Stimulated activated CD4-positive, alpha-beta T cell treated with anti-CD3 and anti-CD28 coated beads, TNF-alpha, amount 100 ng/mL, for 24 hours (primary cell): ENCODE measurements at places on chromosomes 4 and X.

DNA sequence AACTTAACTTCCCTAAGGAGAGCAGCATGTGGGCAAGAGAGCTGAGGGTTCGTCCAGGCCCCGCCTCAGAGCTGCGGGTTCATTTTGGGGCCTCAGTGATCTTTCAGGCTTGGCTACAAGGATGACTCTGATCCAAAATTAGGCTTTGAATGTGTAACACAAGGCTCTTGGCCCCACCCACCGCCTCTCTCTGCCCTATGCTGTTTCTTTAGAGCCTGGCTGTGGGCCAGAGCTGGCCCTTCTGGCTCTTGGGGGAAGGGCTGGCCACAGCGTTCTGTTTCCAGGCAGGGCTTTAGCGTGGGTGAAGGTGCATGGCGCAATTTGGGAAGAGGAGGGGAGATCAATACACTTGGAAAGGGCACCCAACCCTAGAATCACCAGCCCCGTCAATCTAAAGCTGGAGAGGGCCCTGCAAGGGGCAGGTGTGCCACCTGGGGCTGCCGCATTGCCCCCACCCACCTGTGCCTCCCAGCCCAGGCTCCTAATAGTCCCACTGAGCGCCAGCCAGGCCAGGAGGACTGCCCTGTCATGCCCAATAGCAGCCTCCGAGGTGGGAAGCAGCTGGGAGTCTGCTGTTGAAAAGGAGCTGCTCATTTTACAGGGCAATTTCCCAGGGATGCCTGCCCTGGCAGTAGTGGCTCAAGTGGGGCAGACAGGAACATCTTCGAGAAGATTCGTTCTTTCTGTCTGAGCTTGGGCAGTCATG is 84.5 kb upstream of the MAML3 start:
- no peak for DNase-seq

GRCh38 chrX:129781134-129781672 is 1.5 kb downstream of the SASH3 start:
- peak; percentile 61 for DNase-seq

- DNase-seq: no peak
Measured at GRCh38 chrX:47648376-47648775, 2.0 kb downstream of the ELK1 start.

- DNase-seq: no peak
Measured at GRCh38 chrX:140815868-140816267, 106.3 kb downstream of the LINC00632 start.

- no peak for DNase-seq
Measured at GRCh38 chr4:10197952-10198351, 81.4 kb upstream of the WDR1 start.

GRCh38 chr4:98659741-98660462 is 1.5 kb upstream of the TSPAN5 start:
- no peak for DNase-seq

DNA sequence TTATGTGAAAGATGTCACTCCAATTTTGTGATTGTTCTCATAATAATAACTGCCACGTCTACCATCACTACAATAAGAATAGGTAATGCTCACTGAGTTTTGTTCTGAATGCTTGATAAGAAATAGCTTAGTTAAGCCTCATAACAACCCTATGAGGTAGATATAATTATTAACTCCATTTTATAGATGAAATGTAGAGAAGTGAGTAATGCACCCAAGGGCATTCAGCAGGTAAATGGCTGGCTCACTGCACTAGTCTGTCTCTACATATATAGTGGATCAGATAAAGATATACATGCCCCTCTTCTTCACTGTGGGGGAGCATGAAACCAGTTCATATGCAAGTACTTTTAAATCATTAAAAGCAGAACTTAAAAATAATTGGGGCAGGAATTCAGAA is 65.8 kb upstream of the SLC4A4 start:
- no peak for DNase-seq
